ENCODE measurements at places on chromosomes 7 and 10.

- no peak for DNase-seq
These were observed 49.1 kb upstream of the BTBD16 start for GRCh38 chr10:122221958-122222357.

DNA sequence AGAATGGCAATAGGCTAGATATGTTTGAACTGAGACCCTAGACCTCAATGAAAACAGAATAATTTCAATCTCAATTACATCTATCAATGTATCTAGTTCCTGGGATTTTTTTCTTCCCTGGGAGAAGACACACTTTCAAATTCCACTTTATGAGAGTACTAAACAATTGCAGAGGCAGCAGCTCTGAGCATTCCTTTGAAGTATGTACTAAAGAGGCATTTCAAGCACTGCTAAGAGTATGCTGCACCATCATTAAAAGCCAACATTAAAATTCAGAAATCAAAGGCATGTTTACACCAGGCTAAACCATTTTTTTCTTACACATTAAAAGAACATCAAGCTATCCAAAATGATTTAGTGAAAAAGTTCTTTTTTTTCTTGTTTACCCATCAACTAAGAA, 297.9 kb upstream of the CACNA2D1 start:
- DNase-seq: no peak

GRCh38 chr10:78623578-78624215, 445.1 kb upstream of the ZMIZ1 start:
- DNase-seq: no peak

DNA sequence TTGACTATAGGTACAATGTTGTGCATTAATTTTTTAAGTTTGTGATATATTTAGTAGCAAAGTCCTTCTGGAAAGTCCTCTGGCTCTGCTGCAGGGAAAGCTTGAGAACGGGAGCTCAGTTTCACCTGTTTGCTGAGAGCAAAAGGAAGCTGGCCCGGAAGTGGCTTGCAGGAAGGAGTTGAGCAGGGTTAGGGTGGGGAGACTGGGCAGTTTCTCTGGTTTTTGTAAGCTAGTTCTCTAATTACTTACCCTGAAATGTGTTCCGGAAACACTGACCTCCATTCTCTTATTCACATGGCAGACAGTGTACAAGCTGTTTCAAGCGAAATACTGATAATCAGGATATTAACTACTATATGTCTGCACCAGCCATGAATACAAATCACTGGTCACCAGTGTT, 22.3 kb downstream of the MAP3K8 start:
- no peak for DNase-seq

GRCh38 chr7:25788371-25788770, 363.6 kb upstream of the NFE2L3 start:
- no peak for DNase-seq

GRCh38 chr10:89390476-89391225, 1.8 kb upstream of the IFIT1 start:
- no peak for DNase-seq

DNA sequence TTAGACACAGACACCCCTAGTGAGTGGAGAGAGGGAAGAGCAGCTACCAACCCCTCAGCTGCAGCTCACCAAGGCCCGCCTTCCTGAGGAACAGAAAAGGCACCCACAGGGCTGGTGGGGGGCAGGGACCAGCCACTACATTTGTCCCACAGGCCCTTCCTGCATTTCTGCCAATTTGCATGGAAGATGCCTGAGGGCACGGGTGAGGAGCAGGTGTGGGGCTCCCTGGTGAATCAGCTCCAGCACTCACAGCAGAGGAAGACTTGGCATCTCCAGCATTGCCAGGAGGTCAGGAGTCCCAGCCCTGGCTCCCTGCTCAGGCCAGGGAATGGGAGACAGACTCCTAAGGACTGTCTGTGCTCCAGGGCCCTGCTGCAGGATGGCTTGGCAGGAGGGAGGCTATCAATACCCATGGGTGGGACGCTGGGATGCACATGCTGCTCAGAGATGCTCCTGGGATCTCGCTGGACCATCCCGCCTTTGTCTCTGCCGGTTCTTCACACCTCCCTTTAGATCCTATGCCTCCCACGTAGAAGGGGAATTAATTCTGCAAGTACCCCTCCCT, 109.7 kb downstream of the SLIT1 start:
- DNase-seq: no peak

DNA sequence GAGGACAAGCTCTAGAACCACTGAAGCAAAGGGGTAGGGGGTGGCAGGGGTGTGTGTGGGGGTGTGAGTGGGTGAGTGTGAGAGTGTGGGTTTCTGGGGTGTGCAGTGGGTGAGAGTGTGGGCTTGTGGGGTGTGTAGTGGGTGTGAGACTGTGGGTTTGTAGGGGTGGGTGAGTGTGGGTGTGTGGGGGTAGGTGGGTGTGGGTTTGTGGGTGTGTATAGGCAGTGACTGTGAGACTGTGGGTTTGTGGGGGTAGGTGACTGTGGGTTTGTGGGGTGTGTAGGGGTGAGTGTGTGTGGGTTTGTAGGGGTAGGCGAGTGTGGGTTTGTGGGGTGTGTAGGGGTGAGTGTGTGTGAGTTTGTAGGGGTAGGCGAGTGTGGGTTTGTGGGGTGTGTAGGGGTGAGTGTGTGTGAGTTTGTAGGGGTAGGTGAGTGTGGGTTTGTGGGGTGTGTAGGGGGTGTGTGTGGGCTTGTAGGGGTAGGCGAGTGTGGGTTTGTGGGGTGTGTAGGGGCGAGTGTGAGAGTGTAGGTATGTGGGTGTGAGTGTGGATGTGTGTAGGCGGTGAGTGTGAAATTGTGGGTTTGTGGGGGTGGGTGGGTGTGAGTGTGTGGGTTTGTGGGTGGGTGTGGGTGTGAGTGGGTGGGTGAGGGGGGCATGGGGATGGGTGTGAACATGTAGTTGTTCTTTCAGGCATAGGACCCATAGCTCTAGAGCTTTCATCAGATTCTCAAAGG, 8.8 kb downstream of the NOS3 start:
- no peak for DNase-seq

GRCh38 chr10:111249925-111250324, 173.1 kb downstream of the ADRA2A start:
- DNase-seq: no peak

GRCh38 chr7:31860925-31861324, 173.9 kb downstream of the PPP1R17 start:
- no peak for DNase-seq

- no peak for DNase-seq
These were observed 193.5 kb downstream of the NRG3 start for GRCh38 chr10:82068501-82068900.

DNA sequence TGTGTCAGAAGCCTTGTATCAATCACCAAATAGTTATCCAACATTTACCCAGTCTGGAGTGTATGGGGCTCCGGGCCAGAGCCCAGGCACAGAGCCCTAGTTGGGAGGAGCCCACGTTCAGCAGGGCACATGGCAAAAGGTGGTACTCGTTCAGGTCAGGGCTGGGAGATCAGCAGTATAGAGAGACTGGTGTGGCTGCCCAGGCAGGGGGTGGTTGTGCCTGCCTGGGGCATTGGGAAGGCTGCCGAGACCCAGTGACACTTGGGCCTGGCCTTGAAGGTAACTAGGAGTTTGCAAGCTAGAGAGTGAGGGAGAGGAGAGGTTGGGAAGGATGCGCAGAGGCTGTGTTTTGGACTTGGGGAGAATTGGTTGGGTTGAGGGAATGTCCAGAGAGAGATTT, 48.9 kb upstream of the IGFBP3 start:
- no peak for DNase-seq

DNA sequence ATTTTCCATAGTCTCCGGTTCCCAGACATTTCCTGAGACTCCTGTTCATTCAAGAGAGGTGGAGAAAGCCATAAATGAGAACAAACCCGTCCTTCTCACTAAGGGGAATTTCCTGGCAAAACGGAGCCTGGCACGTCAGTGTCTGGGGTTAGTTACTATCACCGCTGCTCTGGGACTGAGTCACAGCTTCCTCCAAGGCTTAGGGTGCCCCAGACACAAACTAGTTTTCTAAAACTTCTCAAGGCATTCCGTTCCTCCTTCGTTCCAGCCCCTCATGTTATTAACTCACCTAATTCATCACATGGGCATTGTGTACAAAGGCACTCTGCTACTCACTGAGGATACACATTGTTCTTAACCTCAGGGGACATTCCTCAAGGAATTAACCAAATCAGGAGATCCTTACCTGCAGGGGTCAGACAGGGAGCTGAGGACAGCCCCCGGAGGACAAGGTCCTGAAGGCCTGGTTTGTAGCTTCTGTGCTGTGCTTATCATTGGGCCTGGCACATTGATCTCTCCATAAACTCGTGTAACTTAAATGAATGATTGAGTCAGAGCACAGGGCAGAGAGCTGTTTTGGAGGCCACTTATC, 103.0 kb upstream of the KLF6 start:
- DNase-seq: no peak

DNA sequence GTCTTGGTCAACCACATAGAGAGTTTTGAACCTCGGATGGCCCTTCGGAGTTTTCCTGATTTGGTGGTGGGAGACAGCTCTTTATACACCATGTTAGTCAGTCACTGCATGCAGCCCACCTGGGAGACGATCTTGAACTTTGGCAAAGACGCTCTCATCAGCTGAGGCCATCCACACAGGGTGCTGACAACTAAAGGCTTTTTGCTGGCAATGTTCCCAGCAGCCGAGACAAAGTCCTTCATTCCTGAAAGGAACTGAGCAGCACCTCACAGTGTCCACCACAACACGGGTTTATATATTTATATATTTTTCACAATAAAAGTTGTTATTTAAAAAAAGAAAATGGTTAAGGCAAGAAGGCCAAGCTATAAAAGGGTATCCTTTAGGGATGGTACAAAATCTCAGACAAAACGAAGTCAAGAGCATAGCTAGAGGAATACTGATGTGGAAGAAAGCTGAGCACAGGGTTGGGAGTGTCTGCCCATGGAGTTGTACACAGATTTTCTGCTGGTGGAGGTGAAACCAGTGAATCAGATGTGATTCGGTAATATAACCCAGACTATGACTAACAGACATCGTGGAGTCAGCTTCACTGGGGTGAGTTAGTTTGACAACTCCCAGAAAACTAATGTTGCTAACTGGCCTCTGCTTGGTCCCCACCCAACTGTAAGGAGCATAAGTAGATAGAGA, 27.4 kb upstream of the CAPZA2 start:
- no peak for DNase-seq

DNA sequence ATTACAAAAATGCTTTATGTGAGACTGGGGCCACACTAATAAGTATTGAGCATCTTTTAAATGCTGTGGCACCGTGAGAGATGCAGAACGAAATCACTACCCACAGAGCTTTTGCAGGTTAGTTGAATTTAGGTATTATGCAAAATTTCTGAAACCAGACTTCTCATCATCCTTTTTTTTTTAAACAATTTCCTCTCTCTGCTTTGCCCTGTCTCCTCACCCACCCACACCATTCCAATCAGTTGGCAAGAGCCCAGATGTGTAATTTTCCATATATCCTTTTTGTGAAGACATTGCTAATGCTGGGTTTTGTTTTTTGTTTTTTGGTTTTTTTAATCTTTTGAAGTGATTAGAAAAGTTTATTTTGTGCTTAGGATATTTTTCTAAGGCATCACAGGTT, 1.1 kb downstream of the YAE1 start:
- DNase-seq: no peak

GRCh38 chr7:50160206-50160605, 67.2 kb upstream of the ZPBP start:
- DNase-seq: no peak

DNA sequence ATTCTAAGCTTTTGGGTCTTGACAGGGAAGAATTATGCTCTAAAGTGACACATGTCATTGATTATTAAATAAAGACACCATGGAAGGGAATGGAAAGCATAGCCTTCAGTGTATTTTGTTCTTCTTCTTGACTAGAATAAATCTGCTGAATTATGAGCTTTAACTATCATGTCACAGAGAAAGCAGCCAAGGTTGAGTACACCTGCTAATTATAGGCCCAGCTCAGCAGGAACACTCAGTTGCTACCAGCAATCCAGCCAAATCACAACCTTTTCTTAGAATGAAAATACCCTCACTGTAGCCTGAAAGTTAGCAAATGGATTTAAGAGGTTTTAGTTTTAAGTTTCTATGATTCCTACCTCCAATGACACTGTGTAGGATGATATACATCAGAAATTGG, 225.3 kb upstream of the RHOBTB1 start:
- DNase-seq: no peak

DNA sequence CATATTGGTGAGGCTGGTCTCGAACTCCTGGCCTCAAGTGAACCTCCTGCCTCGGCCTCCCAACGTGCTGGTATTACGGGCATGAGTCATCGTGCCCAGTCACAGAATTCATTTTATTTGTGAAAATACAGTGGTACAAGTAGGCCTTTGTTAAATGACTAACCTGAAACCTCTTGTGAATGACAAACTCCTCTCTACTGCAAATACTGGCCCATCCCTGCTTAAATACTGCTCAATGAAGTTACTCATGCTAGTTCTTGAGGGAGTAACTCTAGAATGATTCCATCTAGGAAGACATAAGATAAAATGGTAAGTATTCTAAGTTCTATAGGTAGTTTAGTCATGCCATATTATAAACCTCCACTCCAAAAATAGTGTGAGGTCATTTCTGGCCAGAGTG, 80.7 kb downstream of the UBE2H start:
- DNase-seq: no peak

DNA sequence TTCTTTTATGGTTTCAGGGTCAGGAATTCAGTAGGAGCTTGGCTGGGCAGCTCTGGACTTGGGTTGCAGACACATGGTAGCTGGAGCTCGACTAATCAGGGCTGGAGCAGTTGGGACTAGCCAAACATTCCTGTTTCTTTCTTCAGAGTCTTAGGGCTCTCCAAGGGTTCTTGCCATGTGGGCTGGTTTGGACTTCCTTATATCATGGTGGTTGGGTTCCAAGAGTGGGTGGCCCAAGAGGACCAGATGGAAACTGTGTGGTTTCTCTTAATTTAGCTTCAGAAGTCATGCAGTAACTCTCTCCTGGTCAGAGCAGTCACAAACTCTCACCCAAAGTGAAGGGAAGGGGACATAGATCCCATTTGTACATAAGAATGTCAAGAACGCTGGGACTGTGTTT, 270.1 kb upstream of the FZD1 start:
- no peak for DNase-seq

DNA sequence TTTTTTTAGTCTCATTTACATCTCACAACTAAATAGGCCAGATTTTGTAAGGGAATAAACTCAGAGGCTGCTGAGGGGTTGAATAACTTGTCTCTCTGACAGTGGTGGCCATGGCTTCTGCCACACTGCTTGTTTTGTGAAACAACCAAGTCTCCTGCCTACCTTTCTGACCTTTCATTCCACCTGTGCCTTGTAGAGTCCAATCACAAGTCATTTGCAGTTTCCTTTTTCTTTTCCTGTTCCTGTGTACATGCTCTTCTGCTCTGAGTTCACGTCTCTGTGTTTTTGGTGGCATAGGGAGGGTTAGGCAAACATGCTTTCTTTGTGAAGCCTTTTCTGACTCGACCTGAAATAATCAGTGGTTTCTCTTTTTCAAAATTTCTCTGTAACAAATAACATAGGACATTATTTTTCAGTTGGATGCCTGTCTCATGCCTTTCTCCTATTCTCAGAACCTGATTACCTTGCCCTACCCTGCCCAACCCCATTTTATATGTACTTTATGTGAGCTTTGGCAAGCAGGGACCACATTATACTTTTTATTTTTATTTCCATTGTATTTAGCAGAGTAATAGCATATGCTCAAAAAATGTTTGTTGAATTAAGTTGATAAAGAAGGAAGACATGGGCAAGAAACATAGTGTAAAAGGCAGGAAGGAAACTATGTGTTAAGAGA, 81.7 kb downstream of the HDAC9 start:
- no peak for DNase-seq

- DNase-seq: no peak
These were observed 30.0 kb downstream of the AGR3 start for GRCh38 chr7:16851829-16852228.
